NCI-H1930 (cell line): ENCODE measurements at places on chromosomes 6 and 20.

- no peak for DNase-seq
These were observed 12.9 kb downstream of the SLC9A8 start for GRCh38 chr20:49825521-49826033.

GRCh38 chr20:54680872-54681619, 205.7 kb downstream of the DOK5 start:
- DNase-seq: peak; percentile 38

DNA sequence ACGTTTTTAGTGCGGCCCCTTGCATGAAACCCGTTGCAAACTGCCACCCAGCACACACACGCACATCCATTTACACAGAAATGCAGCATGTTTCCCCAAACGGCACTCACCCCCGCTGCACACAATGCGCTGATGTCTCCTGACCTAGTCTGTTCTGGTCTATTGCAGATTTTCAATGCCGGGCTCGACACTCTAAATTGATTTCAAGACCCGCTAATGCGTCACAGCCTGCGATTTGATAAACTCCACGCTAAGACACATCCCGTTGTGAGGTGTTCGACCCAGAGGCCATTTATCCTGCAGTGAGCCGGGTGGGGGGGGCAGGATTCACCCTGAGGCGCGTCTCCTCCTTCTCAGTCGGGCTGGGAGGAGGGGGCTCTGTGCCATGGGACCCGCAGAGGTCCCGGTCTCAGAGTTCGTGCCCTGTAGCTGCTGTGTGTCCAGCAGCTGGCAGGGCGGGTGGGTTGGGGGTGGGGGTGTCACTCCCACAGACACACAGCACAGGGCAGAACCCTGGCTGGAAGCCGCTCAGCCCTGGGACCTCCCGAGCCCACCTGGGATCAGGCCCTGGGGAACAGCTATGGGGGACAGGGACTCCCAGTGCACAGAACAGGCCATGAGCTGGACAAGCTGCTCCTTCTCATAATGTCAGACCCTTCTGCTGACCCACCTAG, 367.9 kb downstream of the PREX1 start:
- DNase-seq: no peak

DNA sequence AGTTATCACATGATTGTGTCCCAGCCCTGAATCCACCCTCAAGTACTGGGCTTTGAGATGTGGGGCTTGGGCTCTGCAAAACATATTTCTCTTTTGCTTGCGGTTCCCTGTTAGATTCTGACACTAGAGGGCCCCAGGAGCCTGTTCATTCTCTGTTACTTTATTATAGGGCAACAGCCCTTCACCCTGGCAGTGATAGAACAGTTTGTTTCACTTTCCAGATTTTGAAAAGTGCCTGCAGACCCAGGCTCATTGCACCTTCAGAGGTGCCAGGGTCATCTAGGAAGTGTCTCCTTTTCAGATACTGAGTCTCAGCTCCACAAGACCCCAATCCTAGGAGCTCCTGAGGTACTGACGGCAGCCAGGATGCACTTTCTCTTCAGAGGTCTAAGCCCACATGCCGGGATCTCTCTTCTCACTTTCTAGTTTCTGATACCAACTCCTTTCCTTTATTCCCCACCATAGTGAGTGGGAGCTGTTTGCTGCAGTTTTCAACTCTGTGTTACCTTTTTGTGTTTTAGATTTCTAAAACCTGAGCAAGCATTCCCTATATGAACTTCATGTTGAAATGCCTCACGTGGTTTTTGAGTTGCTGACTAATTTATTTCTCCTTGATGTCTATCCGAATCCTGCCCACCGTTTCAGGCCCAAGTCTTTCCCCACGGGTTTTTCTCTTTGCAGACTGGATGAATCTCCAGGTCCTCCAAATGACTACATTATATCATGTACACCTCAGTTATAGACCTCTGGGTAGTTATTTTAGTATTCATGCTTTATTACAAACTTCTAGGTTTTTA, 10.9 kb downstream of the ABT1 start:
- peak; percentile 46 for DNase-seq

DNA sequence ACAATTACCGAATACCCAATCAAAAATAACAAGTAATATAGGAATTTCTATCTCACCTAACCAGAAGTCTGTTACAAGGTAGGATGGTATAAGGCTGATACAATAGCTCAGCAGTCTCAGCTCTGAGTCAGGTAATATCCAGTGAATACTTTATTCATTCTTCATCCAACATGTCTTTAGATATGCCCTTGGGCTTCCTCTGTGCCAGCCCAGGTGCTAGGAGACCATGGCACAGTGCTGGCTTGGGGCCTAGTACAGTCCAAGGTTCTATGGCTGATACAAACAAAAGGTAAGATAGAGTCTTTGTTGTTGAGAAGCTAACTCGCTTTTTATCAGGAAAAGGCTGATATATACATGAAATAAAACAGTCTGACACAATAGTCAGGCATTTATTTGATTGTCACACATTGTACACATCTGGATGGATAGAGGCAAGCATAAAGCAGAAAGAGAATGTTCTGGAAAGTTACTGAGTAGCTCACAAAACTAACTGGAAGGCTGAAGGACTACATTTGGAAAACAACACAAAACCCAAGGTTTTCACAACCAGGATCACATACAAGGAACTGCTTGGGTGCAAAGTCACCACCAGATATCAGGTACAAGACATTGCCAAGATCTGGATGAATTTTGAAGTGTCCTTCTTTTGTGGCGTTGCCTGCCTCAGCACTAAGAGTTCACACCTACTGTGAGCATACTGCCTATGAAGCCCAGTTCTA, 110.4 kb upstream of the SCAF8 start:
- DNase-seq: no peak
